ENCODE measurements at places on chromosomes 11 and 22.

GRCh38 chr22:38817196-38817595 is 23.3 kb upstream of the DNAL4 start:
- DNase-seq, result no peak

DNA sequence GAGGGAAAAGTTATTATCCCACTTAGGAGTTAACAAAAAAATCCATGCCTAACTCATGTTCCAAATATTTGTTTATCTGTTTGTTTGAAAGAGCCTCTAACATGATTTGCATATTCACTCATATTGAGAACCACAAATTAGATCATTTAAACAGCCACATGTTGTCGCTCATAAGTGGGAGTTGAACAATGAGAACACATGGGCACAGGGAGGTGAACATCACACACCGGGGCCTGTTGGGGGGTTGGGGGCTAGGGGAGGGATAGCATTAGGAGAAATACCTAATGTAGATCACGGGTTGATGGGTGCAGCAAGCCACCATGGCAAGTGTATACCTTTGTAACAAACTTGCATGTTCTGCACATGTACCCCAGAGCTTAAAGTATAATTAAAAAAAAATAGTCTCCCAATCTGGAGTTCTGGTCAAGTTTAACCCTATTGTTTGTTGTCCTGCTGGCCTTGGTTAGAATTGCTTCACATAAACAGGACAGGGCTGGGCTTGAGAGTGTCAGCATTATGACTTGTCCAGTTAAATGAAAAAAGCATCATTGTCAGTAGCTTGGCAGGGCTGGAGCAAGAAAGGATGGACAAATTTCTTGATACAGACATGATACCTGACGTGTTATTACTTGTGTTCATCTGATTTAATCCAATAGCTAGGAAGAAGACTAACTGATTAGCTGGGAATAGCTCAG is 57.8 kb upstream of the PSMA1 start:
- no peak for DNase-seq

DNA sequence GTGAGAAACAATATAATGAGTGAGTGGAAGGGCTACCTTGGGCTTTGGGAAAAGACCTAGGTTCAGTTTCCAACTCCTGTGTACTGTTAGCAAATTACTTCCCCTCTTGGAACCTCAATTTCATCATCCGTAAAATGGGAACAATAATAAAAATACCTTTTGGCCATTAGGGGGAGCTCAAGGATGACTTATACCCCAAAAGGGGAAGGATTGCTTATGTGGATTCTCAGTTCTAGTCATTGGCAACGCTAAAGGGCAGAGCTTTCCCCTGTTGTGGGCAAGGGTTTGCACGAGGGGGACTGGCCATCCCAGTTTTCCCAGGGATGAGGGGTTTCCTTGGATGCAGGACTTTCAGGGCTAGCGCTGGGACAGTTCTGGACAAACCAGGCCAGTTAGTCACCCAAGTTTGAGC is 3.1 kb upstream of the COMMD9 start:
- DNase-seq, result peak; percentile 69

DNA sequence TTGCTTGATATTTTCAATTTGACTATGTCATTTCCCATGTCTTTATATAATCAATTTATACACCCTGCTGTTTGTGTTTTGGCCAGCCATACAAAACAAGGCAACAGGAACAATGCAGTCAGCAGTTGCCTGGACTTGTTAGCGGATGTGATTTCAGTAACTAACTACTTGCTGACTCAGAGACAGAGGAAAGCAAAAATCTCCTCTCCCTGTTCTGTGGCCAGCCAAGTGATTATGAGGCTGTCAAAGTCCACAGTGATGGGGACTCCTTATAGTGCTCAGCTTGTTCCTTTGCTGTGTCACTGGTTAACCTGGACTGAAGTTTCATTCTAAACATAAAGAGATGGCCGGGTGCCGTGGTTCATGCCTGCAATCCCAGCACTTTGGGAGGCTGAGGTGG is 32.6 kb upstream of the APLP2 start:
- DNase-seq, result peak; percentile 76

GRCh38 chr11:69834811-69835800 is 15.9 kb upstream of the FGF3 start:
- no peak for DNase-seq

GRCh38 chr22:46290843-46291785 is 5.6 kb upstream of the GTSE1 start:
- no peak for DNase-seq

DNA sequence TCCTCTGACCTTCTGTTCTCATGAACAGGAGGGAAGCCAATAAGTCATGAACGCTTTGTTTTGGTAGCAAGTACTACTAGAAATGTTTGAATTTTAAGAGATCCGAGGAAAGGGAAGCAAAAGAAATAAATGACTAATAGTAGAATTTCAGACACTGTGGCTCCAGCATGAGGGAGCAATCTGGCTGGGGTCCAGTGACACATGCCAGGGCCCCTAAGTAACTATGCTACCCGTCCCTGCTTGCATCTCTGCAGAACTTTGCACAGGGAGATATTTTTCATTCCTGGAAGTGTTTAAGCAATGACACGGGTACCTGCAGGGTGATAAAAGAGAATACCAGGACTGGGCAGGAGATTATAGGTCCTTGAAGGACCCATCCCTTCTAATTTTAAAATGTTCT is 7.3 kb upstream of the ADAMTS8 start:
- DNase-seq, result peak; percentile 53

DNA sequence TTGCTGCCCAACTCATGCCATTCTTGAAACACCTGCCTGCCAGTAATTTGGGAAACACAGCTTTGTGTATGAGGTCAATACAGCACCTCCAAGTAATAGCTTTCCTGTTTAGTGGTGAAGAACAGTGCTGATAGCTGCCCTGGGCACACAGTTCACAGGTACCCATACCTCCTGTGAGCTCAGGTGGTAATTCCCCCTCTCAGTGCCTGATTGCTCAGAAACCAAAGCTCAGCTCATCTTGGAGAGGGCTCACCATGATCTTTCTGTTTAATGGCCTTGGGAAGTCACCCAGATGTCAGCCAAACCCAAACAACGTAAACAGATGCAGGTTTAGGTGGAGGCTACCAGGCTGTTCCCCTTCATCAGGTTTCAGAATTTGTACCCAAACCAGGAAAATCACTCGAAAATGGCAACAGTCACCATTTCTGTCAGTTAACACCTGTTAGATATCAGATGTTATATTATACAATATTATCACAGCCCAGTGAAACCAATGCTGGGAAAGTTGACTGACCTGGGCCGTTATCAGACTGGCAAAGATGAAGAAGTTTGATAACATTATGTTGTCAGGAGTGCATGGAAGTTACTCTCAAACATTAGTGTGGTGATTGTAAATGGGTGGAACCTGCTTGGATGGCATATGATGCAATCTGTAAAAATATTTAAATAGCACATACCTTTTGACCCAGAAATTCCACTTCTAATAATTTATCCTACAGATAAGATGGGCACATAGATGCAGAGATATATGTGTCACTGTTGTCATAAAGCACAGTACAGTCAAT is 18.9 kb downstream of the VSTM5 start:
- no peak for DNase-seq

DNA sequence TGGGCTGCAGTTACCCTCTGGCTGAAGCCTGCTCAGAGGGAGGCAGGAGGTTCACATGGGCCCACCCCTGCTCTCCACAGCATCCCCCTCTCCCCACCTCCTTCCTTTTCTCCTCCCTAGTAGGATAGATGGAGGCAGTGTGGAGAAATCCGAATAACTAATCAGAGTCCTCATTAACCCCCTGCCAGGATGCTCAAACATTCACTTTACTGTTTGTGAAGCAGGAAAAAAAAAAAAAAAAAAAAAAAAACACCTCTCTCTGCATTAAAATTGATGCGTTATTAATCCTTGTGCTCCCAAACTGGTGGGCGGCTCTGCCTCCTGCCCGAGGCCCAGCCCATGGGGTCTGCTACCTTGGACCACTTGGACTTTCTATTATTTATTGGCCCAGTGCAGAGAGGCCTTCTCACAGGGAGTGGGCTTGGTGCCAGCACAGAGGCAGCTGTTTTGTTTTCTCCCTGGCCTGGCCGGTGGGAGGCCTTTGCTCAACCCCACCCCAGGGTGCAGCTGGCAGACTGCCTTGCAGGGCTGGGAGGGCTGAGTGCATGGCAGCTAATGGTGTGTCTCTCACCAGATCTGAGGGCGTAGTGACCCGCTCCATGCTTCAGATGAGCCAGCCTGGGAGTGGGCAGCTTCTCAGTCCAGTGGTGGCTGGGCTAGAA is 150.7 kb downstream of the PKNOX2 start:
- DNase-seq, result no peak

DNA sequence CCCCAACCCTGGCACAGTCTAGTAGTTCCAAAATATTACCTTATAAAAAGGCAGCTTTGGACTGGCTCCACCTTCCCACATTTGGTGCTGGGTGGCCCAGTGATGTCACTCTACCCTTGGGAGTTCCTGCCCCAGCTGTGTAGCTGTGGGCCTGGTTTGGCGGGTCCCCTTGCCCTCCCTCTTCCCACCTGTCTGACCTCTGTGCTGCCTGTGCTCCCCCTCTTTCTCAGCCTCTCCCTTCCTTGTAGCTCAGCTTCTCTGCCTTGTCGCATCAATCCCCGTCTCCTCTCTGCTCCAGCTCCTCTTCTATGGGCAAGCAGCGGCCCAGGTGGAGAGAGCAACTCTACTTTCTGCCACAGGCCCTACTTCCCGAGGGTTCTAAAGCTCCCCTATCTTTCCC is 54.6 kb downstream of the CHRDL2 start:
- DNase-seq, result no peak

DNA sequence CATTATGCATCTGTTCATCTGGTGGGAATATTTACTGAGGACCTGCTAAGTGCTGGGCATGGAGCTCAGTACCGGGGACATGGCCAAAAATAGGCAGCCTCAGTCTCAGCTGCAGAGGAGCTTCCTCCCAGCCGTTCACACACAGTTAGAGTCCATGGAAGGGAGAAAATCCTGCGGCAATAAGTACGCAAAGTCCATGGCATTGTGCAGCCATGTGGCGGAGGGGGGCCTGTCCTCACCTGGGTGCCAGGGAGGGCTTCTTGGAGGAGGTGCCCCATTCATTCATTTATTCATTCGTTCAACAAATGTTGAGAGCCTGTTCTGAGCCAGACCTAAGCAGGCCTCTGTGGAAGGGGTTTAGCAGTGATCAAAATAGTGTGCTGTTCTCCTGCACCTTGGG is 59.3 kb upstream of the ANO1 start:
- DNase-seq, result no peak

- no peak for DNase-seq
These were observed 357.2 kb downstream of the TMEM135 start for GRCh38 chr11:87394924-87395323.

DNA sequence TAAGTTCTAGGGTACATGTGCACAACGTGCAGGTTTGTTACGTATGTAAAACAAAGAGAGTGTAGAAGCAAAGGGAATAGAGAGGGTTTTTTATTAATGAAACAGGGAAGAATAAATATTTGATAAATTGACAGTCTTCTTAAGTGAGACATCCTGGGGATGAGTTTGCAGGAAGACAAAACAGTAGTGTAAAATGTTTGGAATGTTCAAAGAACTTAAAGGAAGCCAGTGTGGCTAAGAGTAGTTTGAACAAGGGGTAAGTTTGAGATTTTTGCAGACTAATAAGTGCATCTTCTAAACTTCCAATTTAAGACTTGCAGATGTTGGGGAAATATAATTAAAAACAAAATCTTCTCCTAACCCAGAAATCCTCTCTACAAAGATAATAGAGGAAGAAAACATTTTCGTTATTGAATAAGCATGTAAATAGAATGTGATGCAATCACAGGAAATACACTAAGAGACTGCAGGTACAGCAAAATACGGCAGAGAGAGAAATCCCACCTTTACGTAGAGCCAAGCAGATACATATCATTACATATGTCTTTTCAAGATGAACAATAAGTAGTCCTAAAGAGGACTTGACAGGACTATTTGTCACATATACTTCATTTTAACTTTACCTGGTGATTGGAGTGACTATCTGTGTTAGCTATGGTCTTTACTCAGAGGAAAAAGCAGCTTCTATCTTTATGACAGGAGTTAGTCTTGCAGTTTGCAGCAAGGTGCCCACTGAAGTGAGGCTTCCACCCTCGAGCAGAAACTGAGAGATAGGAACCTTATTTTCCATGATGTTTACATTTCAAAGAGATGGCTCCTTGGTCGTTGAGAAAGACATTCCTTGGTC is 402.1 kb downstream of the CNTN5 start:
- peak; percentile 55 for DNase-seq

DNA sequence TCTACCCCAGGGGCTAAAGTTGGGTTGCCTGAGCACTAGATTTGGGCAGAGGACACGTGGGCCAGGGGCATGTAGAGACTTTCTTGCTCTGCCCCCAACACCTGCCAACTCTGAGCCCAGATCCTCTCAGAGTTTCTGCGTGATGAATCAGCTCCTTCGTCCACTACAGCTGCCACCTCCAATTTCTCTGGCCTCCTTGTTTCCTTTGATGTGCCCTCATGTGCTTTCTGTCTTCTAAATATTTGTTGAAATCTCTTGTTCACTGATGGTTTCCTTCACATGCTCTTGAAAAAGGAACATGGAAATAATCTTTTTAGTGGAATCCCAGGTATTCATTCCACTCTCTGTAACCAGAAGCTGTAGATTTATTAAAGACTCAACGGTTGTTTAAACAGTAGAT is 8.0 kb downstream of the IZUMO1R start:
- no peak for DNase-seq

- DNase-seq, result peak; percentile 41
These were observed 10.2 kb downstream of the YPEL4 start for GRCh38 chr11:57639321-57640067.

DNA sequence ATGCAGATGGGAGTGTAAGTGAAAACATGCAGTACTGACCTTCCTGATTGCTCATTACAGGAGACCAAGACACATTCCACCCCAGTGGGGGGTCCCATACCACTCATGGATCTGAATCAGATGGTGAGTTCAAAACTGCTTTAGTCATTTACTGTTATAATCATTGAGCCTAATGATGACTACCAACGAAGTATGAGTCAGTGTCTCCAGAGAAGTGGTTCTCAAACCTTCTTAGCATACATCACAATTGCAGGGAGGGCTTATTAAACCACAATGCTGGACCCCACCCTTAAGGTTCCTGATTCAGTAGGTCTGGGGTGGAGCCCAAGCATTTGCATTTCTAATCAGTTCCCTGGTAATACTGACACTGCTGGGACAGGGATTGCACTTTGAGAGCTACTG is 75.8 kb downstream of the CD44 start:
- DNase-seq, result peak; percentile 99

DNA sequence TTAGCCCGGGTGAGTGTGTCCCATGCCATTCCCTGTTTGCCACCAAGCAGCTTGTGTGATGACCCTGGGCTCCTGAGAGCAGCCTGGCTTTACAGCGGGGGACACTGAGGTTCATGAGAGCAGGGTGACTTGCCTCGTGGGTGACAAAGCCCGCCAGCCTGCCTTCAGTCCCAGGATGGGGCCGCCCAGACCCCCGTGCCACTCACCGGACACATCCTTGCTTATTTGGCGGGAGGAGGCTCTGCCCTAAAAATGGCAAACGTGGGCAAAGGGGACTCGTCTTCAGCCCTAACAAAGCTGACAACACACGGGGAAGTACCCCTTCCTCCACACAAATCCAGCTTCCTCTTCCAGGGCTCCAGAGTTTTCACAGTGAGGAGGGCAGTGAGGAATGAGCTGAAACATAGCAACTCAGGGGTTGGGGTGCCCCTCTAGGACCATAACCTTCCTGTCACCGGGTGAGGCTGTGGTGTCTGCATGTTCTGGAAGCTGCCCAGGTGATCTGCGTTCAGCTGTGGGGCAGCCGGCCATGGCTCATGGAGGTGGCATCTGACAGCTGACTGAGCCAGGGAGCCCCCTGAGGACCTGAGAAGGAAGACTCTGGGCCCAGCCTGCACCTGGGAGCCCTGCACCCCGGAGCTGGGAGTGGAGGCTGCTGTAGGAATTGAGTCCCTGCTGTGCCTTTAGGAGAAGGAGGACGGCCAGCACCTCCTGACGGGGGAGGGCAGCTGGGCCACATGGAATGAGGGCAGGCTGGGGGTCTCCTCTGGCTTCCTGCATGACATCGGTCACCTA is 16.7 kb downstream of the RIBC2 start:
- no peak for DNase-seq
